CD4-positive, CD25-positive, alpha-beta regulatory T cell (primary cell): ENCODE measurements at places on chromosomes 1 and 21. TPM values are rescaled to one million over a fixed set of nuclear protein-coding genes. Genes with fewer than 3 reads are reported as not detected.
A peak's percentile ranks its signal among the peaks of the same experiment; 100 is the strongest.

The LCE1A gene
- total RNA-seq: not detected

The RGS16 gene
- total RNA-seq: 16.6 TPM

The OR2AK2 gene
- not detected for total RNA-seq

The HPDL gene
- total RNA-seq: not detected

The GBP1 gene
- total RNA-seq: 87.1 TPM

The CD247 gene
- 410 TPM for total RNA-seq

DNA sequence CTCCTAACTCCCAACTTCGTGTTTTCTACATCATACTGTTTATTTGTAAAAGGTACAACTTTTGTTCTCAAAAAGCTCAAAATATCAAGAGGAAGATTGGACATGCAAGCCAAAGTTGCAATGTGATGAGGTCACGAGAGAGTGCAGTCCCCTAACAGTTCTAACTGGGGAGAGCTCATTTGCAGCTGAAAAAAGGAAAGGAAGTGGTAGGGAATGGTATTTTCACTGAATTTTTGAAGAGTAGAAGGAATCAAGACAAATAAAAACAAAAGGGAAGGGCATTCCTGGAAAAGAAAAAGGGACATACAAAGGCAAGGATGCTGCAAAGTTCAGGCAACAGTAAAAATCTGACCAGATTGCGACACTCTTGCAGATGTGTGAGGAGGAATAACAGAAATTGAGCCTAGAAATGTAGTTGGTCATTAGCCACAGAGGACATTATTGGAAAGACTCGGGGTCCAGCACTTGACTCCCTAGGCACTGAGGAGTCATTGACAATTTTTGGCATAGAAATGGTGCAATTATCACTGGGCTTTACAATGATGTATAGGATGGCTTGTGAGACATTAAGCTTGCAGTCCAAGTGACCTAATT lies 67.9 kb downstream of the TBX15 start:
- H3K4me1 ChIP-seq: no peaks in the 10 kb centered on the region
- H3K27ac ChIP-seq: no peak overlapping the region
- H3K27me3 ChIP-seq: no peaks in the 10 kb centered on the region
- no peak for DNase-seq
- no peak overlapping the region for H3K4me3 ChIP-seq

DNA sequence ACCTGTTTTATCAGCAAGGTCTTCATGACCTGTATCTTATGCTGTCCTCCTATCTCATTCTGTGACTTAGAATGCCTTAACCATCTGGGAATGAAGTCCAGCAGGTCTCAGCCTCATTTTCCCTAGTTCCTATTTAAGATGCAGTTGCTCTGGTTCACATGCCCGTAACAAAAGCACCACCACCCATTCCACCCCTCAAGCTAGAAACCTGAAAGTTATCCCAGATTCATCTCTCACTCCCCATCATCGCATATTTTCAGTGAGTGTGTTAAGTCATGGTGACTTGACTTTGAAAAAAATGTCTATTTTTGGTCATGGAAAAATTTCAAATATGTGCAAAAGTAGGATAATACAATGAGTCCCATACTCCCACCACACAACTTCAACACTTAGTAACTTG lies 11.7 kb downstream of the HMGN2 start:
- no peak for DNase-seq
- H3K36me3 ChIP-seq: peaks cover 3% of the 10 kb centered on the region
- H3K27me3 ChIP-seq: no peaks in the 10 kb centered on the region
- no peak overlapping the region for H3K4me3 ChIP-seq

GRCh38 chr1:109923131-109923945 lies 12.7 kb downstream of the CSF1 start:
- no peak overlapping the region for H3K4me3 ChIP-seq
- DNase-seq: no peak
- H3K27ac ChIP-seq: no peak overlapping the region
- H3K36me3 ChIP-seq: peaks cover 93% of the 10 kb centered on the region

DNA sequence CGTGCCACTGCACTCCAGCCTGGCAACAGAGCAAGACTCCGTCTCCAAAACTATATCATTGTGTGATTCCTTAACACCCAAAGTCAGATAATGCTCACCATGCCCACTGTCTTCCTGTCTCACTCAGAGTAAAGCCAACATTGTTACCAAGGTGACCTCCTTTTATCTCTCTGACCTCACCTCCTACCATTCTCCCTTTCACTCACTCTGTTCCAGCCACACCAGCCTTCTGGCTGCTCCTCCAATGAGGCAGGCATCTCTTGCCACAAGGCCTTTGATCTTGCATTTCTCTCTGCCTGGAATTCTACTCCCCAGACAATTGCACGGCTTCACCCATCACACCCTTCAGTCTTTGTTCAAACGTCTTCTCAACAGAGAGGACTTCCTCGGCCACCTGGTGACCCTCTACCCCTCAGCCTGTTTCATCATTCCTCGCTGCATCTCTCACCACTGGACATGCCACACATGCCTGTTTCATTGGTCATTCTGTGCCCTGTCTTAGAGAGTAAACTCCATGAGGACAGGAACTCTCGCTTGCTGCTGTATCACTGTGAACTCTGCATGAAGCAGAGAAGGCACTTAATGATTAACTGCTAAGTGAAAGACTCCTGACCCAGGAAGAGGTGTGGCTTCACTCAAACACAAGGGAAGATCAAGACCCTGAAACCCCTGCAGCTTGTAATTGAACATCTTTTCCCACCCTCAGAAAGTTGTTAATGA lies 67.1 kb upstream of the CAPZB start:
- H3K4me1 ChIP-seq: no peaks in the 10 kb centered on the region
- H3K27me3 ChIP-seq: peaks cover 1% of the 10 kb centered on the region
- DNase-seq: no peak

DNA sequence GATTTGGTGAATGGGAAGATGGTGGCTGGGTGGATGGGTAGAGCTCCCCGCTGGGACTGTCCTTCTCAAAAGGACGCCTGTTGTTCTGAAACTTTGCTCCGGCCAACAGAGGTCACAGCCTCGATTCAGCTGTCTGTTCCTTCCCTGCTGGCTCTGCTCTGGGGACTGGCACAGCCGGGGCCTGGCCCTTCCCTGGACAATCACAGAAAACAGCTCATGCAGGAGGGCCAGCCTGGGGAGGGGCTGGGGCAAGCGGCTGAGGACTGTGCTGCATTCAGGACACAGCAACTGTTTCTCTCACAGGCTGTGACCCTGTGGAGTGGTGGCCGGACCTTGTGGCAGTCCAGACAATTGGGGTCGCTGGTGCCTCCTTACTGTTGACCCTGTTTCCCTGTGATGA lies 110.7 kb upstream of the TMEM51 start:
- H3K4me3 ChIP-seq: no peak overlapping the region
- H3K4me1 ChIP-seq: no peaks in the 10 kb centered on the region
- no peaks in the 10 kb centered on the region for H3K27me3 ChIP-seq
- H3K27ac ChIP-seq: no peak overlapping the region
- H3K36me3 ChIP-seq: no peaks in the 10 kb centered on the region

DNA sequence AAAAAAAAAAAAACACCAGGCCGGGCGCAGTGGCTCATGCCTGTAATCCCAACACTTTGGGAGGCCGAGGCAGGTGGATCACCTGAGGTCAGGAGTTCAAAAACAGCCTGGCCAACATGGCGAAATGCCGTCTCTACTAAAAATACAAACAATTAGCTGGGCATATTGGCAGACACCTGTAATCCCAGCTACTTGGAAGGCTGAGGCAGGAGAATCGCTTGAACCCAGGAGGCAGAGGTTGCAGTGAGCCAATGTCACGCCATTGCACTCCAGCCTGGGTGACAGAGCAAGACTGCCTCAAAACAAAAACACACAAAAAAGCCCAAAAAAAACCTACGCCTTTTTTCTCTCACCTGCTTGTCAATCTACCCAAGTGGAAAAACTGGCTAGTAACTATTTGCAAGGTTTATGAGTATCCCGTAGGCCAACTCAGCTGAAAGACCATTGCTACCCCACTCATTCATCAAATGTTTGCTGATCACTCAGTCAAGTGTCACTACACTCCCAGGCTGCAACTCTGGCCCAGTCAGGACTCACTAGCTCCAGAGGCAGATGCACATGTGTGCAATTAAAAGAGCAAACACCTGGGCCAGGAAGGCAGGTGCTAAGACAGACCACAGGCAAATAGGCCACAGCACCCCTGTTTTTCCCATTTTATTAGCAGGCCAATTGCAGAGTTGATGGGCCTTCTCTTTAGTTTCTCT lies 2.0 kb downstream of the CSRP1 start:
- H3K27me3 ChIP-seq: no peaks in the 10 kb centered on the region
- no peaks in the 10 kb centered on the region for H3K36me3 ChIP-seq
- peaks cover 27% of the 10 kb centered on the region for H3K4me1 ChIP-seq
- no peak overlapping the region for H3K27ac ChIP-seq
- H3K4me3 ChIP-seq: peak overlapping the region; percentile 87

- H3K4me3 ChIP-seq: no peak overlapping the region
- H3K27ac ChIP-seq: no peak overlapping the region
- H3K27me3 ChIP-seq: no peaks in the 10 kb centered on the region
- DNase-seq: no peak
Measured at GRCh38 chr21:18161841-18162240, 82.8 kb upstream of the CHODL start.

DNA sequence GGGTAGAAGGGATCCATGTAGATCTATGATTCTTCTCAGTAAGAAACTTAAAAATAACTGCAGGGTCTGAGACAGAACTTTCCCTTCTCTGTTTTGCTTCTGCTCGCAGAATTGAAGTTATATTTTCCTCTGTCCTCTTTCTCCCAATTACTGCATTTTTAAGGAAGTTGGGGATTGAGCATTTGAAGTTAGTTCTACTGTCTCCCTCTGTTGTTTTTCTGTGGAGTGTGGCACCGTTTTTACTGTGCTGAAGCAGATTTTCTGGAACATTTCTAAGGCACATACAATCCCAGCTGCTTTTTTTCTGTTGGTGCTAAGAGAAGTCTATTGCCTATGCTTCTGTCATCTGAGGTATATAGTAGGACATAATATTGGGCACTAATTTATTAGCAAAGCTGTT lies 43.3 kb downstream of the RASAL2 start:
- DNase-seq: no peak
- H3K27me3 ChIP-seq: no peaks in the 10 kb centered on the region
- H3K4me3 ChIP-seq: no peak overlapping the region
- H3K4me1 ChIP-seq: no peaks in the 10 kb centered on the region
- H3K36me3 ChIP-seq: no peaks in the 10 kb centered on the region

- H3K4me3 ChIP-seq: no peak overlapping the region
- no peaks in the 10 kb centered on the region for H3K4me1 ChIP-seq
- no peak overlapping the region for H3K27ac ChIP-seq
- no peaks in the 10 kb centered on the region for H3K27me3 ChIP-seq
- no peak for DNase-seq
Measured at GRCh38 chr1:68087184-68087583, 36.8 kb upstream of the DIRAS3 start.

DNA sequence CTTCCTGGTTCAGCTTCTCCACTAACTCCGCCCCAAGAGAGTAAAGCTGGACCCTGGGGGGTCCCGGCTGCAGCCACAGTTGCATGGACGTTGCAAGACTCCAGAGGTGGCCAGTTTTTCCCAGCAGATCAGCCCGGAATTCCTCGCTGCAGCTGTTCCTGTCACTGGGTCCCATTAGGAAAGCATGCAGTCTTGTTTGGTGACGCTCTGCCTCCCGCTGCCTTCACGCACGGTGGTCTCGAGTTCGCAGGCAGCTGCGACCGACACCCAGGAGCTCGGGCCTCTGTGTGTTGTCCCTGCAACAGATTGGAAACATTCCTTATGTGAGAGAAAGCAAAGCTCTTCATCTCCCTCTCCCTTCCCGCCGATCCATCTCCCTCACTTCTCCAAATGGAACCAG lies 162.8 kb downstream of the PRDM16 start:
- H3K27me3 ChIP-seq: no peaks in the 10 kb centered on the region
- H3K4me1 ChIP-seq: no peaks in the 10 kb centered on the region
- no peak for DNase-seq
- no peak overlapping the region for H3K27ac ChIP-seq
- H3K4me3 ChIP-seq: no peak overlapping the region
- H3K36me3 ChIP-seq: no peaks in the 10 kb centered on the region

DNA sequence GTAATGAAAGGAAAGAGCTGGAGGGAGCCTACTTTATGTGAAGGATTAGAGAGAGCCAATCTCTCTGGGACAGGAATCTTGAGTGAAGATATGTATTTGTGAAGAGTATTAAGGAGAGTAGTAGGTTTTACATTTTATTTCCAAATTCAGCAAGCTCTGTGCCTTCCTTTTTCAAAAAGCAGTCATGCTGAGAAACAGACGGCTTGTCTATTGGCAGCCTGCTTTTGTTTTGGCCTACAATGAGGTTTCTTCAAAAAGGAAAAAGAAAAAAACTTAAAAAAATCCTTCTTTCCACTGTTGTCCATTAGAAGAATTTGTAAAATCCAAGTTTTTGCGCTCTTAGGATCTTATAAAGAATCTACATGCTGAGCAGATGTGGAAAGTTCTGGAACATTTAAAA lies 103.6 kb upstream of the PTGFR start:
- H3K36me3 ChIP-seq: no peaks in the 10 kb centered on the region
- no peak for DNase-seq
- no peak overlapping the region for H3K4me3 ChIP-seq
- no peak overlapping the region for H3K27ac ChIP-seq
- H3K4me1 ChIP-seq: no peaks in the 10 kb centered on the region
- H3K27me3 ChIP-seq: no peaks in the 10 kb centered on the region

DNA sequence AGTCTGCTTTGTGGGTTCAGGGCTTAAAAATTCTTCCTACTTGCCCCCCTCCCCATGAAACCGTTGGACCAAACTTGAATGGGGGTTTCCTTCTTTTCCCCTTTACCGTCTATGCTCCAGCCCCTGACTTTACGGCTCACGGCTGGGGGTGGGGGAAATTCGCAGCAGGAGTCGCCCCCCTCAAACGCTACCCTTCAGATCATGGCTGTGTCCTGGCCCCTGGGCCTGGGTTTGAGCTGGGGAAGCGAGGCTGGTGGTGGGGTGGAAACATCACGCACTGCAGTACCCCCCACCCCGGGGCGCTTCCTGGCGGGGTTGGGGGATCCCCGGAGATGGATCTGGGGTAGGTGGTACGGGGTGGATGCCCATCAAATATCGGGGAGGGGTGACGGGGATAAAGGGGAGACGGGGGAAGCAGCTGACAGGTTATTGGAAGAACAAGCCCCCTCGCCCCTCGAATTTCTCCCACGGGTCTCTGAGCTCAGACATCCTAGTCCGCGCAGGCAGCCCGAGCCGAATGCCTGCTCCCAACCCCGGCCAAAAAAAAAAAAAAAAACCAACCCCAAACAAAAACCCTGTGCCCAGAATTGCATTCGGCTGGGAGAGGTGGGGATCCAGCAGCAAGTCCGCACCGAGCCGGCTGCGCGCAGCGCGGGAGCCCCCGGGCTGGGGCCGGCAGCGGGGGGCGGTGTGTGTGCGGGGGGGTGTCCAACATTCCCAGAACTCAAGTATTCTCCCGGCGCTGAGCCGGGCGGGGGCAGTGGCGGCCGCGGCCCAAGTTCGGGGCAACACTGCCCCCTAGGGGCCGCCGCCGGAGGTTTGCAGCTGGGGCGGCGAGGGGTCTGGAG lies 59.0 kb upstream of the ACOT11 start:
- peaks cover 3% of the 10 kb centered on the region for H3K27me3 ChIP-seq
- peaks cover 26% of the 10 kb centered on the region for H3K4me1 ChIP-seq
- H3K36me3 ChIP-seq: no peaks in the 10 kb centered on the region
- peak overlapping the region; percentile 63 for H3K27ac ChIP-seq
- DNase-seq: peak; percentile 54
